ENCODE measurements at places on chromosomes 13 and 19.

GRCh38 chr13:69633044-69633443 is 474.6 kb upstream of the ATXN8OS start:
- no peak for DNase-seq

GRCh38 chr13:75417656-75418055 is 64.3 kb downstream of the TBC1D4 start:
- DNase-seq: no peak

DNA sequence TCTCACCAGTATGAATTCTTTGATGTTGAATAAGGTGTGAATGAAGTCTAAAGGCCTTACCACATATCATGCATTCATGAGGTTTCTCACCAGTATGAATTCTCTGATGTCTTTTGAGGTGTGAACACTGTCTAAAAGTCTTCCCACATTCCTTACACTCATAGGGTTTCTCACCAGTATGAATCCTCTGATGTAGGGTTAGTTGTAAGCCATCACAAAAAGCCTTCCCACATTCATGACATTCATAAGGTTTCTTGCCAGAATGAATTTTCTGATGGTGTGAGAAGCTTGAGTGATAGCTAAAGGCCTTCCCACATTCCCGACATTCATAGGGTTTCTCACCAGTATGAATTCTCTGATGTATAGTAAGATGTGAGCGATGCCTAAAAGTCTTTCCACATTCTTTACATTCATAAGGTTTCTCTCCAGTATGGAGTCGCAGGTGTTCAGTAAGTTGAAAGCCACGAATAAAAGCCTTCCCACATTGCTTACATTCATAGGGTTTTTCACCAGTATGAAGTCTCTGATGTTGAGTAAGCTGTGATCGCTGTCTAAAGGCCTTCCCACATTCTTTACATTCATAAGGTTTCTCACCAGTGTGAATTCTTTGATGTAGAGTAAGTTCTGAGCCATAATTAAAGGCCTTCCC is 27.7 kb downstream of the ZNF461 start:
- no peak for DNase-seq

GRCh38 chr19:28920269-28921066 is 292.5 kb downstream of the UQCRFS1 start:
- peak; percentile 37 for DNase-seq

- DNase-seq: no peak
These were observed 245.3 kb upstream of the HTR2A start for GRCh38 chr13:47142105-47142504.

DNA sequence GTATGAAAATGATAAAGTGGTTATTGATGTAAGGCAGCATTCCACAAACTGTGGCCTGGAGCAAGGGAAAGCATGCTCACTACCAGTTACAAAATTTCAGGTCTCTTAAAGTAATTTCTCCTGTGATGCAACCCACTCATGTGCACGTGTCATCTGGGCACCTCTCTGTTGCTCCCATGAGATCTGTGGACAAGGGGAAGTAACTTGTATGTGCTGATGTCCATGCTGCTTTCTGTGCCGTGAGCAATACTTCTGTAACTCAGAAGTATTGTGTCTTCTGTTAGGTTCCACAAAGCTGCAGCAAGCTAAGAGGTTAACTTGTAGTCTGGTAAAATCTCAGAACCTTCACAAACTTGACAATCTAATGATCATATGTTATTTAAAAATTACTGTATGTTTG is 930.0 kb upstream of the SLITRK6 start:
- DNase-seq: no peak

DNA sequence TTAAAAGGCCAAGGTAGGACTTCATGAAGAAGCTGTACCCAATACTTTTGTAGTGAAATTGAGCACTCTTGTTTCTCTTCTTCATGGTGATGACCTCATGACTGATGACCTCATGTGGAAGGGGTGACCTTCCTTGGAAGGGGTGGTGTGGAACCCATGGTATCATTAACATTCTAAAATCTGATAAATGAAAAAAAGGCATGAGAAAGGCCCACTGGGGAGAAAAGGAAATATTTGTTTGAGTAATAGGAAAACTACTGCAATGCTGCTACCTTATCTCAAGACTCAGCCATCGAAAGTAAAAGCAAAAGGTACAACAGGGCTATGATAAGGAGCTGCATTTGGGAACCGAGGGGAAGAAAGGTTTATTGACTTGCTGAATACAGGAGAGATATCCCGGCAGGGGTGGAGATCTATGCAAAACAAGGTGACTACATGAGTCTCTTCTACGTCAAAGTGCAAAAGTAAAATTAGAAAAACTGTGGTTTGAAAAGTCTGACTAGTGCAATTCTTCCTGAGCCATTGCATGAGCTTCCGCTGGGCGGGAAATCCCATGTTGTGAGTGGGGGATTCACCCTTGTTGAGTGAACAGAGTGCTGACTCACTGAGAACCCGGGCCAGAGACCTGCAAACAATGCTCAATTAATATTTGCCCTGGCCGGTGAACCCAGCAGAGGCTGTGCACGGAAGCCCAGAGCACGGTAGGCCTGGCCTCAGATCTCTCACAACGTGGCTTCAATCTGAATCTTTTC is 138.9 kb upstream of the RFC3 start:
- DNase-seq: peak; percentile 36

GRCh38 chr19:13401388-13401787 is 104.9 kb downstream of the CACNA1A start:
- DNase-seq: no peak

DNA sequence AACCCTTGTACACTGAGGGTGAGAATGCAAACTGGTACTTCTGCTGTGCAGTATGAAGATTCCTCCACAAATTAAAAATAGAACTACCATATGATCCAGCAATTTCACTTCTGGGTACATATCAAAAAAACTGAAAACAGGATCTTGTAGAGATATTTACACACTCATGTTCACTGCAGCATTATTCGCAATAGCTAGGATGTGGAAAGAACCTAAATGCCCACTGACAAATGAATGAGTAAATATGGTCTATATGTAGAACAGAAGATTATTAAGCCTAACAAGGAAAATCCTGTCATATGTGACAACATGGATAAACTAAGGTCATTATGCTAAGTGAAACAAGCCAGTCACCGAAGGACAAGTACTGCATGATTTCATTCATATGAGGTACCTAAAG is 304.7 kb downstream of the ENOX1 start:
- no peak for DNase-seq

DNA sequence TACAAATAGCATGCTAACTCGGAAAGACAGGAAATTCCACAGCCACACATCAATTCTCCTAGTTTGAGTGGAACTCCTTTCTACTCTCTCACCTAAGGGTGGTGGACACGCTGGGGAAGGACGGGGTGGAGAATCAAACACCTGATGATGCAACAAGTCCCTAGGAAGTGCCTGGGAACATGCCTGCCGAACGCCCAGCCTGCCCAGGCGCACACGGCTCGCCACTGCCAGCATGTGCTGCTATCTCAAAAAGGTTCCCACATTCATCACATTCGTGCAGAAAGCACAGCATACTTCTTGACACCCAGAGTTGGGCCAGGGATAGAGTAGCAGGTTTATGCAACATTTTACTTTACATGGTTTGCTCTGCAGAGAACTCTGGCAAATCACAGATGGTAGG is 164.6 kb downstream of the ABCC4 start:
- DNase-seq: no peak

GRCh38 chr13:71149046-71149445 is 718.0 kb downstream of the DACH1 start:
- DNase-seq: no peak

GRCh38 chr19:48991873-48992580 is 1.1 kb downstream of the GYS1 start:
- peak; percentile 56 for DNase-seq

All from Ammon's horn (tissue), 1 donor.